Fibroblast of upper back skin (primary cell): ENCODE measurements at places on chromosomes 16 and 17.

DNA sequence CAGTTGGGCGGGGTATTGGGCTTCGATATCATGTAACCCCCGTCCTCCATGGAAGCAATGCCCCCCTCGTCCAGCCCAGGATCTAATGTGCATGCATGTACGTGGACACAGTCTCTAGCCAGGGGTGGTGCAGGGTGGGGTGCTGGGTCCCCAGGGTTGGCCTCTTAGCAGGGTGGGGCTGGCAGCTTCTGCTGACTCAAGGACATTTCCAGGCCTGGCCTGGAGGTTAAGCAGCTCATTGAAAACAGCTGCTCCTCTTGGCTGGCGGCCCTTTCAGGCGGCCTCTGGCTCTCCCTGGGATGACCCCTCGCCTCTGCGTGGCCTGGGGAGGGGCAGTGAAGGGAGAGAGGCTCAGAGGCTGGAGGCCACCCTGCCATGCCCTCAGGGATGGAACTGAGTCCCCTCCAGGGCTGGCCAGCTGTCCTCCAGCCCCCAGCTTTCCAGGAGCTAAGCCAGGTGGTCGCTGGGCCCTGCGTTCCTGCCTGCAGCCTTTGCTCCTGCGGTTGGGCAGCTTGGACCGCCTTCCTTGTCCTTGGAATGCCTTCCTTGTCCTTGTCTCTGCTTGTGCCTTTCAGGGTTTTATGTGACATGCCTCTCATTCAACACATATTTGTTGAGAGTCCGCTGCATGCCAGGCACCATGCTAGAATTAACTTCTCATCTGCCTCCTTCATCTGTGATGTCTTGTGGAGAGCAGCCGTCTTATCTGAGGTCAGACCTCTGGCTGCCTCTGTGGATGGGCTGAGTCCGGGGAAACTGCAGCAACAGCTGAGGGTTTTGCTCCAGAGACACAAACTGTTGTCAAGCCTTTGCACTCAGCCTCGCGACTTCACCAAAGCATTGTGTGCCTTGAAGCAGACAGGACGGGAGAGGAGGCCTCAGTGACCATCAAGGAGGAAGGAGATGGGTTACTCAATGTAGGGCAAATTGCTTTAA is 26.6 kb downstream of the MRC2 start:
- DNase-seq, result peak; percentile 41

- peak; percentile 86 for DNase-seq
Measured at GRCh38 chr17:64263000-64263766, at the start of gene TEX2. TEX2 (minus strand) TSS chr17:64263260; CDS start chr17:64214217, 49,043 bp downstream.

DNA sequence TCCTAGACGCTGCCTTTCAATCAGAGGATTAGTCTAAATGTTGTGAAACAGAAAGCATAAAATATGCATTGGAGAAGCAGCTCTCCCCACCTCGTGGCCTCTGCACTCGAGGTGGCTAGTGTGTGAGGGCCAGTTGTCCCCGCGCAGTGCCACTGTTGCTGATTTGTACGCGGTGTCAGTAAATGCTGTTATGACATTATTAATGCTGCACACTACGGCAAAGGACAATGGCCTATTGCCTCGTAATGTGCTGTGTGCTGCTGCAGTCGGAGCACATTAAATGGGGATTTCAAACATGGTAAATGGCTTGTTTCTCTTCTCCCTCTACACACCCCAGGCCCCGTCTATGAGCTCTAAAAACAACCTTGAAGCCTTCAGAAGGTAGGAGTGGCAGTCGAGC is 5.7 kb upstream of the MGAT5B start:
- no peak for DNase-seq

DNA sequence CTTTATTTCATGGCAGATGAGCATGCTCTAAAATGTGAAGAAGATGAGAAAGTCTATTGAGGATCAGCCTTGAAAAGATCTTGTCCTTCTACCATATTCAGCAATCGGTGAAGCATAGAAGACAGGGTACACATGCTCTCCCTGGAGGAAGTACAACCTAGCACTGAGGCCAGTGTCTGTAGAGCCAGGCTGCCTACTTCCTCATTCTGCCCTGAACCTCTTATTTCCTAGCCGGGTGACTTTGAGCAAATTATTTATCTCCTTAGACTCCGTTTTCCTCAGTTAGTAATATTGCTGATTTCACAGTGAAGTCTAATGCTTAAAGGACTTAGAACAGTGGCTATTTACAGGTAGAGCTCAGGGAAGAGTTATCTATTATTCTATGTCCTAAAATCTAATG is 58.4 kb downstream of the TMEM100 start:
- DNase-seq, result no peak

DNA sequence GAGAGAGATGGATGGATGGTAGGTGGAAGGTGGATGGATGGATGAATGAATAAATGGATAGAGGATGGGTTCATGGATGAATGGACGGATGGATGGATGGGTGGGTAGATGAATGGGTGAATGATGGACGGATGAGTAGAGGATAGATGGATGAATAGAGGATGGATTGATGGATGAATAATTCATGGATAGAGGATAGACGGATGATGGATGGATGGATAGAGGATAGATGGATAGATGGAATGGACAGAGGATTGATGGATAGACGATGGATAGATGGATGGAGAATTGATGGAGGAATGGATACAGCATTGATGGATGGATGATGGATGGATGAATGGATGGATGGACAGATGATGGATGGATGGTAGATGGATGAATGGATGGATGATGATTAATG is 91.7 kb downstream of the MYH11 start:
- DNase-seq, result no peak
